ENCODE measurements at places on chromosomes 2 and 18.

DNA sequence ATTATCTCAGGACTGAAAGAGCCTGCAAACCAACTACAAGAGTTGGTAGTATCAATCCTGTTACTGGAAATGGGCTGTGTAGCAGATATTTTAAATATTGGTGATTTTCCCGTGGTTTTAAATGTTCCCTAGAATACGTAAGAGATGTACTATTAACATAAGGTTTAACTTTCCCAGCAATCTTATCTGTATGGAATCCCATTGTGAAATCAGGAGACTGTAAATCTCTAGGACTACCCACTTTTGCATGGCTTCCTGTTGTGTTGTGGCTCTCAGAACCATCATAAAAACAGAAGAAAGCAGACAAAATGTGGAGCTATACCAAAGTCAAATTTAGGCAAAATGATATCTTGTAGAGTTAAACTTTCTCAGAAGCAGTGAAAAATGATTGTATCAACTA is 641.5 kb upstream of the SETBP1 start:
- no peak for DNase-seq

DNA sequence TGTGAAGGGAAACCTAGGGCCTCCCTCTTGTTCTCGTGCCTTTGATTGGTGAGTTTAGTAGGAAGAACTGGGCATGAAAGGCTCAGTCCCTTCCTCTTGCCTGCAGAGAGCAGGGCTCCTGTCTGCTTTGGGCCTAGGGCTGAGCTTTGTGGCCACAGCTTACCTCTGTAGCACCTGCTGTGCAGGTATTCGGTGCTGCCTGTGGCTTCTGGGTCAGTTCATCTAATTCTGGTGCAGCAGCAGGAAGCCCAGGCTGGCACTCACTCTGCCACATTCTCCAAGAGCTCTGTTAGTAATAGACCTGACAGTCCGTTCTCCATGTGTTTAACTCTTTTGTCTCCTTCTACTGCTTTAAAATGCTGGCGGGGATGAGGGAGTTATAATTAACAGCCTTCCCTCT is 96.5 kb downstream of the DLGAP1 start:
- DNase-seq: no peak

DNA sequence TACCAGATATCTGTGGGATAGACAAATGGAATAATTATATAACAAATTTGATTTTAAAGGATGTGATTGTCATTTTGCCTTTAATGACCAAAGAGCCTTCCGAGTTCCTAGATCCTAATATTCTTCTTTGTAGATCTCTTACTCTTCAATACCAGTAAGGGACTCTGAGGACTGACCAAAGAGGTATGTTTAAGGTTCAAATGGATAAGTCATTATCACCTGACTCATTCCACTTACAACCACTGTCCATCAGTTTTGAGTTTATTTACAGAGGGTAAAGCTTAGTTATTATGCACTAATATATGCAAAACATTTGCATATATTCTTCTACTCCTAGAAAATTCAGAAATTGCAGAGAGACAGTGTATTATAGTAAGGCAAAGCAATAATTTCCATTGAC is 62.7 kb downstream of the CCDC148 start:
- DNase-seq: no peak

DNA sequence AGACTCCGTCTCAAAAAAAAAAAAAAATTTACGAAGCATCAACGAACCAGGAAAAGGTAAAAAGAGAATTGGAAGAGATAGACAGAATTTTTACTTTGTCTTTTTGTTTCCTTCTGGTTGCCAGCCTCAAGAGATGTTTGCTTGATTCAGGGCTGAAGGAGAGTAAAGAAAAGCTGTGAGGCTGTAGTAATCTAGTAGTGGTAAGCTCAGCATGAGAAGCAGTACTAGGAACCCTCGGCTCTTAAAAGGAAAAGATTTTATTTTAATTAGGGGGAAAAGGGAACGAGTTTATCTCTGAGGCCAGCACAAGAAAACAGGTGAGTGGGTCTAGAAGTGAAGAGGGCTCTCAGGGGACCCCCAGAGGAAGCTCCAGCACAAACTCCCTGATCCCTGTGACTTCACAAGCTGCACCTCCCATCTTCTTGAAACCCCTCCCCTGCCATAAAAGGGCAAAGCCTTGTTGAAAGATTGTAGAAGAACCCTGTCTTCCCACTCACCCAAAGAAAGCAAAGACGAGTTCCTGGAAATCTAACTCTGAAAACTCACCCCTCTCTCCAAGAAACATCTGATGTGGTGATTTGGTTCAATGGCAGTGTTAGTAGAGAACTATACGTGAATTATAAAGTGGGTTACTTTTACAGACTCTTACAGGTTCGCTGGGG is 8.6 kb downstream of the RBMS1 start:
- no peak for DNase-seq

GRCh38 chr2:76870011-76870410 is 652.2 kb downstream of the LRRTM4 start:
- peak; percentile 2 for DNase-seq

GRCh38 chr2:3423492-3424170 is 44.1 kb downstream of the TRAPPC12 start:
- DNase-seq: peak; percentile 63

DNA sequence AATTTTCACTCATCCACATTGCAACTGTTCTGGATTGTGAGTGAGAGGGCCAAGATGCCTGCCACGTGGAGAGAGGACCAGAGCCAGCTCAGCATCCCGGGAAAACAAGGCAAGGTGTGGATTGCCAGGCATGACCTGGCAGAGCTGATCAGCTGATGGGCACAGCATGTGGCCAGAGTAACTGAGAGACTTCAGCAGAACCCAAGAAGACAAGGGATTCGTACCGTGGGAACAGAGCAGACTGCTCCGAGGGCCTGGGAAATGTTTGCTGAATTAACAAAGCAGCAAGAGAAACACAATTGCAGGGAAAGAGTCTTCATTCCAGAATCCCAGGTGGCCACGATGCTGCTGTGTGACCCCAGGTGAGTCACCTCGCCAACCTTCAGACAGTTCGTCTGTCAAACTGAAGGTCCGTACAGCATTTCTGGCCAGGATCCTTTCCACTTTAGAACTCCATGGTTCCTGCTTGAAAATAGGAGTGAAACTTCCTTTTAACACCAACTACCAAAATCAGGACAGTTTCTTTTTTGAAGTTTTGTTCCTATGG is 26.3 kb upstream of the POMC start:
- no peak for DNase-seq

DNA sequence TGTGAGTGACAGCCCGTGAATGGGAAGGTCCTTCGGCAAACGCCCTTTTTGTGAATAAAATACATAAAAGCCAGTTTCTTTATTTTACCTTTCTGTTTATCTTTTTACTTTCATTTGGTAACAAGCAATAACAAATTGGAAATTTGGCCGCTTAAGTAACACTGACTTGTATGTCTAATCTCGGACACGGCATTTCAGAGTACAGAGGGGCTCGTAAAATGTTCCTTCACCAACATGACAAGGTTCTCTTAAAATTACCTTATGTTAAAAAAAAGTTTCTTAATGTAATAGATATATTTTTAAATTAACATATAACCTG is 558 bp upstream of the NEMP2 start:
- peak; percentile 43 for DNase-seq

DNA sequence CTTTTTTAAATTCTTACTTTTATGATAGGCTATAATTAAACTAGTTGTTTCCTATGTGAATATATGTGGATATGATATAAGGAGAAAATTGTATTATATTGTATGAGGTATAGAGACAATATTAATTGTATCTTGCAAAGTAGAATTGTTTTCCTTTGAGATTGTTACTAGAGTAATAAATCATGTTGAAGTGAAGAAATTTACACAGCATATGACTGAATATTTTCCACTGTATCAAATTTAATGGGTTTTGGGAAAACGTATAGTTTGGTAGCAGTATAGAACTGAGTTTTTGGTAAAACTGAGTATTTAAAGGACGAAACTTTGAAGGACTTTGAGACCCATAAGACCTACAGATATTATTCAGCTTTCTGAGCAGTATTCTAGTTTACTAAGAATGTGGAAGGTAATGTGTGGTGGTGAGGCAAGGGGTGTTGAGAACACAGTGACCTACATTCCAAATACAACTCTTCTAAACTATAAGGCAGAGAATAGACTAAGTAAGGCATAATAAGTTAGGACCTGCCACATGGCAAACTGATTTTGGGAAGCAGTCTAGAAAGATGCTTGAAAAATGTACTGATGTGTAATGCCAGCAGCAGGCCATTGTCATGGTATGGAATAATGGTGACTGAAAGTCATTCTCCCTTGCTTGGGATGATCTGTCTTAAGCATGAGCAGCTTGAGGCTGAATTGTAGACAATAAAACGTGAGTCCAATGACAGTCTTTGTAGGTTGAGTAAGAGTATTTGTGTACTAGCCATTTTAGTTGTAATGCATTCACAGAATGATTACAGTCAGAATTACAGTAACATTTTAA is 29.6 kb downstream of the PKP4 start:
- DNase-seq: no peak

- peak; percentile 81 for DNase-seq
Observed at GRCh38 chr2:39227628-39228412, 15.9 kb downstream of the CDKL4 start.

GRCh38 chr2:7190587-7191324 is 273.5 kb downstream of the RNF144A start:
- DNase-seq: no peak

- DNase-seq: no peak
Observed at GRCh38 chr2:229784791-229785190, 70.4 kb upstream of the DNER start.

- no peak for DNase-seq
Observed at GRCh38 chr2:235461763-235462414, 32.0 kb upstream of the AGAP1 start.

- DNase-seq: peak; percentile 25
Observed at GRCh38 chr2:165305391-165306096, 66.3 kb downstream of the SCN2A start.

- no peak for DNase-seq
Observed at GRCh38 chr2:2845806-2846315, 514.8 kb upstream of the MYT1L start.

- peak; percentile 86 for DNase-seq
Observed at GRCh38 chr18:9094307-9095226, 7.9 kb upstream of the NDUFV2 start.

DNA sequence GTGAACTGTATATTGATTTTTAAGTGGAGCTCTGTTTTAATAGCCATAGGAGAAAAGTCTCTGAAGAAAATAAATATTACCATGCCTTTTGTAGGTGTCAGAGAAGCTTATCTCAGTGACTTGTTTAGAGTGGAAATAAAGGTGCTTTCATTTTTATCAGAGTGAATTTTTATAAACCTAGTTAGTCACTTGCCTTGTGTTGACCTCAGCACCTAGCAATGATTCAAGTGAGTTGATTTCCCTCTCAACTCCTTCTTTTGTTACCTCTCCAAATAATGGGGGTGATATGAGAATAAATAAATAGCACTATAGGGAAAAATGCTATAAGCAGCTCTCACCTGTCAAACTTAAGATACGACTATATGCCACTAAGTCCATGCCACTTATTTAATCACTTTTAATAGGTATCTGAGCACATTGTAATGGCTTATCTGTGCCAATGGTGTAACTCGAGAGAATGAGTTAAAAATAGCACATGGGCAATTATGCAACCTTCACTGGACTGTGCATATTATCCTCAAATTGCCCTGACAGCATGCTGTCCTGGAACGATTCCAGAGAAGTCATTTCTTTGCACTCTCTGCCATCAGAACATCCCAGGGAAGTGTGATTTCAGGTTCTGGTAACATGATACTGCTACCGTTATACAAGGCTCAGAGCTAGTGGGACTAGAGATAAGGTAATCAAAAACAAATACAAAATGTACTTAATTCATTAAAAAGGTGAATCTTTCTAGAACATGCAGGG is 290.8 kb downstream of the CCDC85A start:
- no peak for DNase-seq

All from endothelial cell of umbilical vein (primary cell).